Uterus (tissue), 4 donors: ENCODE measurements at places on chromosomes 4 and X. TPM values are rescaled to one million over a fixed set of nuclear protein-coding genes. Genes with fewer than 3 reads are reported as not detected.

- no peaks in the 10 kb centered on the region for H3K4me1 ChIP-seq
- H3K36me3 ChIP-seq, result no peaks in the 10 kb centered on the region
- H3K4me3 ChIP-seq, result no peak overlapping the region
- no peak for DNase-seq
- no peaks in the 10 kb centered on the region for H3K27me3 ChIP-seq
Measured at GRCh38 chrX:82292803-82293202, 1090.9 kb downstream of the SH3BGRL start.

GRCh38 chrX:47620303-47620685, 637 bp upstream of the SYN1 start:
- H3K36me3 ChIP-seq, result no peaks in the 10 kb centered on the region
- no peak for DNase-seq
- no peaks in the 10 kb centered on the region for H3K27me3 ChIP-seq
- H3K4me1 ChIP-seq, result no peaks in the 10 kb centered on the region
- no peak overlapping the region for H3K27ac ChIP-seq

DNA sequence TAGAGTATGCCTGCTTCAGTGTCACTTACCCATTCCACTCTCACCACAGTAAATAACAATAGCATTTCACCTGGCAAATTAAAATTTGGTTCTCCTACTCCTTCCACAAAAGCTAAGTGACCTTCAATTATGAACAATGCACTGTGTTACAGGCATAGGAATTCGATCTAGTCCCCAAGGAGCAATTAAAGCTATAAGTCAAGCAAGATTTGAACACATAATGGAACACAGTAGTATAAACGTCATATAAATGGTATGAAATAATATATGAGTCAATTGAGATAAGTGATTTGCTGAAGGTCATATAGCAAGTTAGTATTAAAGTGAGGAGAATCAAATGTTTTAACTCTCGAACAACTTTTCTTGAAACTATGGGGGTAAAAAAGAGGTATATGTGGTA, 65.8 kb downstream of the ARAP2 start:
- no peaks in the 10 kb centered on the region for H3K4me1 ChIP-seq
- no peak overlapping the region for H3K27ac ChIP-seq
- no peak overlapping the region for H3K4me3 ChIP-seq
- DNase-seq, result no peak

GRCh38 chrX:47877327-47877726, 40.6 kb downstream of the ZNF81 start:
- no peak for DNase-seq
- no peak overlapping the region for H3K27ac ChIP-seq
- H3K4me1 ChIP-seq, result no peaks in the 10 kb centered on the region
- no peaks in the 10 kb centered on the region for H3K36me3 ChIP-seq
- no peak overlapping the region for H3K4me3 ChIP-seq
- no peaks in the 10 kb centered on the region for H3K27me3 ChIP-seq

DNA sequence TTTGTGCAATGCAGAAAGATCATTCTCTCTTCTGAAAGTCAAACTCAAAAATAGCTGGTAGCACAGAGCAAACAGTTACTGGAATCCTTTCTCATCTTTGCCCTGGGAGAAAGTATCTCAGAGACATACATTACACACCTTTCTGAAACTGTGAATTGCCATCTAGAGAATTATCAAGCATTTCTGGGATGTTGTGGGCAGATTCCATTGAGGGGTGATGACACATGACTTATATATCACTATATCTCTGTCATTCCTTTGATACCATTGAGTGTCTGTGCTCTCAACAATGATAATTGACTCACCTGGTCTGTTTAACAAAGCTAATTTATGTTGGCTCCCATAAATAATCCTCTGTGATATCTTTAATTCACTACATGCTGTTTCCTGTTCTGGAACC, 13.0 kb downstream of the SLIT2 start:
- no peak overlapping the region for H3K27ac ChIP-seq
- no peak for DNase-seq
- no peaks in the 10 kb centered on the region for H3K4me1 ChIP-seq
- no peaks in the 10 kb centered on the region for H3K27me3 ChIP-seq

- H3K4me1 ChIP-seq, result no peaks in the 10 kb centered on the region
- no peaks in the 10 kb centered on the region for H3K36me3 ChIP-seq
- H3K4me3 ChIP-seq, result no peak overlapping the region
- no peak for DNase-seq
- no peaks in the 10 kb centered on the region for H3K27me3 ChIP-seq
- H3K27ac ChIP-seq, result no peak overlapping the region
Measured at GRCh38 chr4:101710806-101711205, 79.7 kb upstream of the BANK1 start.

DNA sequence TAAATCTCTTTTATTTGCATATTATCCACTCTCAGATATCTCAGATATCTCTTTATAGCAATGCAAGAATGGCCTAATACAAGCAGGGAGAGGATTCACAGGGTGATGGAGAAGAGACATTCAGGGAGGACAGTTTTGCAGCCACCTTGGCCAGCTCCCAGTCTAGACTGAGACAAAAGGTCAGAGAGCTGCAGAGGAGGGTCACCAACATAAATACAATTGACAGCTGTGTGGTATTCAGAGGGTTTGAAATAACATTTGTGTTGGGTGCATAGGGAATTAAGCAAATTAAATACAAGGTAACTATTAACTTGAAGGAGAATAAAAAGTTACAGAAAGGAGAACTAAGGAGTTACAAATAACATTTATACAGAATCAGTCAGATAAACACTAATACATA, 189.5 kb upstream of the TAPT1 start:
- H3K27me3 ChIP-seq, result no peaks in the 10 kb centered on the region
- no peaks in the 10 kb centered on the region for H3K36me3 ChIP-seq
- peak; percentile 24 for DNase-seq
- no peak overlapping the region for H3K4me3 ChIP-seq

- no peaks in the 10 kb centered on the region for H3K27me3 ChIP-seq
- no peak overlapping the region for H3K27ac ChIP-seq
- H3K4me3 ChIP-seq, result no peak overlapping the region
- H3K4me1 ChIP-seq, result no peaks in the 10 kb centered on the region
- no peak for DNase-seq
Measured at GRCh38 chr4:183291070-183291469, 29.0 kb downstream of the CLDN22 start.

GRCh38 chr4:158146736-158147135, 26.1 kb downstream of the GASK1B start:
- H3K4me1 ChIP-seq, result no peaks in the 10 kb centered on the region
- H3K27ac ChIP-seq, result no peak overlapping the region
- H3K27me3 ChIP-seq, result no peaks in the 10 kb centered on the region
- no peak overlapping the region for H3K4me3 ChIP-seq

DNA sequence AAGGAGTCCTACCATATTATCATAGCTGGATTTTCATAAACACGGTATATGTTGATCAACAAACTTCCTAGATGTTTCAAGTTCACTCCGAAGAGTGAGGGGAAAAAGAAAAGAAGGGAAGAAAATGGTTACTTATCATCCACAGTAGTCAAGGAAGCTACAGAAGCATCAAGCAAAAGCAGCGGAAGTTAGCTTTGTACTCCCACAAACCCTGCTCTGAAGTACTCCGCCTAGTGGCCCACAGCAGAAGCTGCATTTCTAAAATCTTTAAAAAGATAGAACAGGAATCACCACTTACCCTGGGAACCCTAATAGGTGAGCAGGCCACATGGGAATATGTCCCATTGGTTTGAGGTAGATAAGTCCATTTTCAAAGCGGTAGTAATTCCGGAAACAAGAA, 28.5 kb upstream of the FRG1 start:
- H3K27ac ChIP-seq, result no peak overlapping the region
- no peak for DNase-seq
- no peaks in the 10 kb centered on the region for H3K27me3 ChIP-seq
- no peak overlapping the region for H3K4me3 ChIP-seq

DNA sequence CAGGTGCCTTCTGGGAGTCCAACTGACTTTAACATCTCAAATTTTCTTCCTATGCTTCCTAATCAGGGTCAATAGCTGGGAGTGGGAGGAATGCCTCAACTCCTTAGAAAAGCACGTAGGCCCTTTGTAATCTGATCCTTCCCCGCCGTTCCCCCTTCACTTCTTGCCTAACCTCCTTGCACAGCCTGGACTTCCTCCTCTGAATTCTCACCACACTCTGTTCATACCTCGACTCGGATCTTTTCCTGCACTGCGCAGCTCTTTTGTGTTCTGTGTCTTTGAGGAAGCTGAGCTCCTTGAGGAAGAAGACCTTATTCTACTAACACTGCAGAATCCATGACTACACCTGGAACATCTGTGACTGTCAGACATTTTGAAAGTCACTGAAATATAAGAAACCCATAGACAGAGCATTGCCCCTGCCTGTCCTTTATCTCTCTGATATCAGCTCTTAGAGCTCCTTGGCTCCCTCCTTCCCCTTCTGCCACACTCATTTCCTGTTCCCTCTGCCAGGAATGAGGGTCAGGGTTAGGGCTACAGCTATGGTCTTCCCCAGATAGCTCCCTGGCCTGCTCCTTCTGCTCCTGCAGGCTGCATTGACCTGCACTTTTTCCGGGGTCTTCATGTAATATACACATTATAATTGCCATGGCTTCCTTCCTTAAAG, 140.2 kb upstream of the LDB2 start:
- no peak for DNase-seq
- H3K4me3 ChIP-seq, result no peak overlapping the region
- H3K36me3 ChIP-seq, result no peaks in the 10 kb centered on the region
- no peaks in the 10 kb centered on the region for H3K4me1 ChIP-seq
- H3K27ac ChIP-seq, result no peak overlapping the region

DNA sequence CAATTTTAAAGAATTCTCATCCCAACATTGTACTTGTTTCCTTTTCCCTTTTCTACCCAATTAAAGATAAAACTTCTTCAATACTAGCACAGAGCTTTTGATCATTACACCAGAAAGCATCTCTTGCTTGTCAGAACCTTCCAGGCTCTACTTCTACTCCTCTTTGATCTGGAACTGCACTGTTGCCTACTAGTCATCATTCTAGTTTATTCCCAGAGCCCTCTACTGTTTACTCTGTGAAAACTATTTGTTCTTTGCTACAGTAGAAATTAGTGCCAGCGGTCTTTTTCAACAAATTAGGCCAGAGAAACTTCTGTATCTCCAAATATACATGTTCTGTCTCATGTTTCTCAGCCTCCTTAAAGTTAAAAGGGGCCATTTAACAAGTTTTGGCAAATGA, 46.8 kb upstream of the TMPRSS11F start:
- H3K36me3 ChIP-seq, result no peaks in the 10 kb centered on the region
- H3K27me3 ChIP-seq, result no peaks in the 10 kb centered on the region
- no peak overlapping the region for H3K4me3 ChIP-seq
- H3K27ac ChIP-seq, result no peak overlapping the region

DNA sequence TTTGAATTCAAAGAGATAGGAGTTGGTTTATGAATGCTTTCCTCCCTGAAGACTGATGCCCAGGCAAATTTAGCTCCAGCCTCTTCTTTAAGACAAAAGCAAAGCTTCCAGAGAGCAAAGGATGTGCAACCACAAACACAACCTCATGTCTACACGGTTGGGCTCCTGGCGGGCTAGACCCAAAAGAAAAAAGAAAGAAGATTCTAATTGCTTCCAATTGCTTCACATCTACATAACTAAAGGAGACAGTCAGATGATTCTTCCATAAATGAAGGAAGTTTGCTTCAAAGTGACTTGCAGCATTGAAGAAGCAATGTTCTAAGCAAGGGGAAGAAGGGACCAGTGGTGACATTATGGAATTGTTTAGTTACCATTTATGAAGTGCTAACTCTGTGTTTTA, 1603.0 kb upstream of the TENM3 start:
- no peak overlapping the region for H3K4me3 ChIP-seq
- H3K36me3 ChIP-seq, result no peaks in the 10 kb centered on the region
- no peaks in the 10 kb centered on the region for H3K4me1 ChIP-seq
- no peaks in the 10 kb centered on the region for H3K27me3 ChIP-seq
- no peak overlapping the region for H3K27ac ChIP-seq

GRCh38 chrX:48961585-48962091, 4.2 kb upstream of the OTUD5 start:
- no peaks in the 10 kb centered on the region for H3K4me1 ChIP-seq
- H3K27me3 ChIP-seq, result no peaks in the 10 kb centered on the region
- no peaks in the 10 kb centered on the region for H3K36me3 ChIP-seq
- H3K4me3 ChIP-seq, result no peak overlapping the region

GRCh38 chr4:103052779-103053178, 23.8 kb downstream of the SLC9B2 start:
- H3K4me1 ChIP-seq, result no peaks in the 10 kb centered on the region
- no peak overlapping the region for H3K4me3 ChIP-seq
- DNase-seq, result no peak
- H3K27me3 ChIP-seq, result no peaks in the 10 kb centered on the region

DNA sequence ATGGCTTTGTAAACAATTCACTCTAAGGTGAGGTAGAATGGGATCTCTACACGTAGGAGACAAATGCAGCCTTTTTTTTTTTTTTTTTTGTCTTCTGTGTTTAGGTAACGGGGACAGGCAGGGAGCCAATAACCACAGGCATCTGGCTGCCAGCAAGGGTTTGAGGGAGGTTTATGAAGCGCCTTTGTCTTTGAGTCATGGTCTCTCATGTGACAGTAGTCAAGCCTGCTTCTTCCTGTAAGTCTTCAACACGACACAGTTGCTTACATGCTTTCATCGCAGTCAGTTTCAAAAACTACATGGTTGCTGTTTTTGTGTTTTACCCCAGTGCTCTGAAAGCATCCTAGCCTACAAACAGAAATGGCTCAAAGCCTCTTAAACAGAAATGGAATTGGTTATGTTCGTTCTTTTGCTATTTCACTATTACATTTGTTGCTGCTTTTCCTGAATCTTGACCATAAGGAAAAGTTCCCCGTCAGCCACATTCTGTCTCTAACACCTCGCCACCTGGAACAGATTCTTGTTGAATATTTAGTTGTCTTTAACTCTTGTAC, 127.8 kb upstream of the METTL14 start:
- no peak overlapping the region for H3K27ac ChIP-seq
- no peaks in the 10 kb centered on the region for H3K4me1 ChIP-seq
- DNase-seq, result no peak
- H3K4me3 ChIP-seq, result no peak overlapping the region

DNA sequence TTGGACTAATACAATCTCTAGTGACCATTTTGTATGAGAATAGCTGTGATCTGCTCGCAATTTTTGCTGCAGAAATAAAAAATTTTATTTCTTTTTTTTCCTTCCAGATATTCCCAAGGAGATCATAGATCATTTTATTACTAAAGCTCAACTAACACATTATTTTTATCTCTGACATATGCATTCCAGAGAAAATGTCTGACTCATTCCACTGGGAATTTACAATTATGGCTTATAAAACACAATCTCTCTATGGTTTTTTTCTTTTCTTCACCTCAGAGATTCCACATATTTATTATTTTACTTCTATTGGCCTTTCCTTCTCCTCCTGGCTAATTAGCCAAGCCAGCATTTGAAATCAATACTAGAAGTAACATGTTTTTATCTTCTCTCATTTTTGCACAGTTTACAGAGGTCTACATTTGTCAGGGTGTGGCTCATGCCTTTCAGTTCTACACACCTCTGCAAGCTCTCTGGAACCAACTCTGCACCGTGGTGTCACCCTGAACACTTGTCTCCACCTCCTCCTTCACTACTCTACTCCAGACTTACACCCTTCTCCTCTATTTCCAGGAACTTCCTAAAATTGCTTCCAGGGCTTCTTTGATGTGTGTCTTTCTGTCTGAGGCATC, 59.8 kb upstream of the GPM6A start:
- H3K36me3 ChIP-seq, result no peaks in the 10 kb centered on the region
- no peak overlapping the region for H3K4me3 ChIP-seq
- DNase-seq, result no peak
- H3K27ac ChIP-seq, result no peak overlapping the region
- H3K4me1 ChIP-seq, result no peaks in the 10 kb centered on the region

Gene BEX4
- total RNA-seq, result 80.4 TPM

Gene IBSP
- not detected for total RNA-seq

Gene SUPT20HL1
- total RNA-seq, result 1.6 TPM

Gene MAGEA3
- total RNA-seq, result not detected

Gene CT45A8
- total RNA-seq, result not detected

Gene OTUD6A
- not detected for total RNA-seq
